Activated CD4-positive, alpha-beta T cell treated with anti-CD3 and anti-CD28 coated beads, Interleukin-2, amount 50 U/mL, for 4 hours (primary cell): ENCODE measurements at places on chromosomes 7 and 10.

DNA sequence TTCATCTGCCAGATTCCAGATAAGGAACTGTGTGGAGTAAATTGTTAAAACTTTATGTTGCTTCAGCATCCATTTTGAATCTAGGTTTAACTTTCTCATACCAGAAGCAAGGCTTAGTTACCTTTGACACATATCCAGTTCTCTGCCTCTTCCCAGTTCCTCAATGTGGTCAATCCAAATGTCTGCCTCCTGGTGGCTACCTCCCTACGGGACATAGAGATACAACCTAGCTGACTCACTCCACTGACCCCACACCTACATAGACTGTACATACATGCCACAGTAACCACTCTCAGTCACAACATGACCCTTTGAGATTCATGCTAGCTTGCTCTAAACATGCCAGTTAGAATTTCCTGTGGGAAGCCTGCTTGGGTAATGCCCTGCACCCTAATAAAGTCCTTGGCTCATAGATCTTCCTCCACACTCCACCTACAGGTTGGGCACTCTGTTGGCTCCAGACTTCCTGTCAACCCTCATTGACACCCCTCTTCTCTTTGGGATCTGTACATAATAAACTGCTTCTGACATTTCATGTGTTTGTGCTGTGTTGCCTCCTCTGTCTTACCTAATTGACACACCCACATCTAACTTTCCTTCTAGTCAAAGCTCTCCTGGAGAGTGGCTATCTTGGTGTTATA, 278.1 kb downstream of the HTR7 start:
- DNase-seq = no peak

DNA sequence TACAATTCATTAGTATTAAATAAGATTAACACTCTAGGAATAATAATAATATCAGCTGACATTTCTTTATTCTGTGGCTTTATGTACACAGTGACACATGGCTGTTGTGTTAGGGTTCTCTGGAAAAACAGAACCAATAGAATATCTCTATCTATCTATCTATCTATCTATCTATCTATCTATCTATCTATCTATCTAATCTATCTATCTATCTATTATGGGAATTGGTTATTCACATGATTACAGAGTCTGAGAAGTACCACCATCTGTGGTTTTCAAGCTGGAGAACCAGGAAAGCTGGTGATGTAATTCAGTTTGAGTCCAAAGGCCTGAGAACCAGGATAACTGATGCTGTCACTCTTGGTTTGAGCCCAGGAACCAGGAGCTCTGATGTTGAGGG, 194.1 kb upstream of the MTPN start:
- no peak for DNase-seq

GRCh38 chr10:130555411-130555750, 419.2 kb downstream of the GLRX3 start:
- DNase-seq = no peak

- no peak for DNase-seq
Observed at GRCh38 chr10:67803588-67804394, 34.2 kb downstream of the DNAJC12 start.

DNA sequence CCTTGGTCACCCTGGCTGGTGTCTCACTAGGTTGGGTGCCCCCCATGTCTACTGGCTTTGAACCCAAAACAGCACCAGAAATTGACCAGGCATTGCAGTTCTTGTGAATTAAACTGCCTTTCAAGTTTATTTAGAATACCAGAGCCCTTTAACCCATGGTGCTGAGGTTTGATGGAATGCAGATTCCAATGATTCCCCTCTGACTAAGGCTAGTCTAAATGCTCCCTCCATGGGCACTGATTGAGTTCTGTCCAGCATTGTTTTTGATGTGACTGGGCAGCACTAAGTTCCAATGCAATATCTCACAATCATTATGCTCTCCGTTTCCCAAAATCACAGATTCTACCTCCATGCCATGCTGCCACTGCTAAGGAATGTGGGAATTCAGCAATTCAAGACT, 1047.4 kb upstream of the LRRN3 start:
- no peak for DNase-seq

GRCh38 chr10:52785418-52785817, 12.8 kb upstream of the MBL2 start:
- no peak for DNase-seq

- no peak for DNase-seq
Observed at GRCh38 chr7:20831451-20831850, 44.8 kb upstream of the SP8 start.
